ENCODE measurements at places on chromosomes 7 and 10.

- H3K27ac ChIP-seq, result no peak overlapping the region
- H3K4me3 ChIP-seq, result no peak overlapping the region
- no peak for DNase-seq
- no peaks in the 10 kb centered on the region for H3K36me3 ChIP-seq
- H3K27me3 ChIP-seq, result peaks cover 5% of the 10 kb centered on the region
Measured at GRCh38 chr7:69906283-69906995, 308.2 kb downstream of the AUTS2 start.

DNA sequence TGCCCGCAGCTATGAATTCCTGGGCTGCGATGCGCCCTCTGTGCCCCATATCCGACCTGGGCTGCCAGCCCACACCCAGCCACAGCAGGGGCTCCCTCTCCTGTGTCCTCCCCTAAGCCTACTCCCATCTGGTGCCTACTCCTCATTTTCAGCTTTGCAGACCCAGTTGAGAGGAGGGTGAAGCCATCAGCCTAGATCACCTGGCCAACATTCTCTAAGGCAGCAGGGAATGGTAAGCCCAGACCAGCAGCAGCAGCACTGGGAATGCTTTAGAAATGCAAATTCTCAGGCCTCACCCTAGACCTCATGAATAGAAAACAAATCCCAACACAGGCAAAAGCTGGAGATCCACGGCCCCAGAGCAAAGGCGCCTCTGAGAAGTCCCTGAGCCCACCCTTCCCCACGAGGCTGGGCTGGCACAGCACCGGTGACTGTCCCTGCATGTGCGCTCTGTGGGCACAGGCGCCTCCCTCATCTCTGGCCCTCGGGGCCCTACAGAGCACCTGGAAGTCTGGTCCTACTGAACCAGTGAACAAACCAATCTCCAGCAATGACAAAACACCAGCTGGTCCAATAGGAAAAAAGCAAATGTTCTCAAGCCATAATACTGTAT lies 161.4 kb downstream of the GFRA1 start:
- DNase-seq, result no peak
- H3K27ac ChIP-seq, result no peak overlapping the region
- H3K4me3 ChIP-seq, result no peak overlapping the region
- no peaks in the 10 kb centered on the region for H3K27me3 ChIP-seq

GRCh38 chr7:155988416-155988815 lies 176.2 kb upstream of the SHH start:
- no peak overlapping the region for H3K27ac ChIP-seq
- H3K4me1 ChIP-seq, result peaks cover 14% of the 10 kb centered on the region
- DNase-seq, result no peak
- H3K4me3 ChIP-seq, result no peak overlapping the region
- peaks cover 11% of the 10 kb centered on the region for H3K27me3 ChIP-seq

- H3K4me1 ChIP-seq, result no peaks in the 10 kb centered on the region
- no peaks in the 10 kb centered on the region for H3K36me3 ChIP-seq
- H3K4me3 ChIP-seq, result no peak overlapping the region
- no peak overlapping the region for H3K27ac ChIP-seq
- peaks cover 19% of the 10 kb centered on the region for H3K27me3 ChIP-seq
Measured at GRCh38 chr10:44281662-44282061, 103.2 kb downstream of the CXCL12 start.

DNA sequence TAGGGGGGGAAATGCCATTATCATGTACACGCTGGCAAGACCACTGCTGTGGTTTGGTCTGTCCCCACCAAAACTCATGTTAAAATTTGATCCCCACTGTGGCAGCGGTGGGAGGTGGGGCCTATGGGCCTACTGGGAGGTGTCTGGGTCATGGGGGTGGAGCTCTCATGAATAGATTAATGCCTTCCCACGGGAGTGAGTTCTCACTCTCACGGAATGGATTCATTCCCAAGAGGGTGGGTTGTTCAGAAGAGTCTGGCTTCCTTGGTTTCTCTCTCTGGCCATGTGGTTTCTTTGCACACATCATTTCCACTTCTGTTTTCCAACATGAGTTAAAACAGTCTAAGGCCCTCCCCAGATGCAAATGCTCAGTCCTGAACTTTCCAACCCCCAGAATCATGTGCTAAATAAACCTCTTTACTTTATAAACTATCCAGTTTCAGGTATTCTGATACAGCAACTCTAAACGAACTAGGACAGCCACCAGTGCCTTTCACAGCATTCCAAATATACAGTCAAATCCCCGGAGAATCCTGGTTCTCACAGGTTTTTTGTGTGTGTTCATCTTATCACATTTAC lies 44.3 kb downstream of the SMURF1 start:
- peaks cover 42% of the 10 kb centered on the region for H3K36me3 ChIP-seq
- no peak overlapping the region for H3K27ac ChIP-seq
- peaks cover 30% of the 10 kb centered on the region for H3K4me1 ChIP-seq
- H3K27me3 ChIP-seq, result no peaks in the 10 kb centered on the region
- H3K4me3 ChIP-seq, result no peak overlapping the region
- DNase-seq, result no peak

GRCh38 chr10:8951440-8952089 lies 897.1 kb downstream of the GATA3 start:
- H3K27me3 ChIP-seq, result no peaks in the 10 kb centered on the region
- H3K27ac ChIP-seq, result peak overlapping the region; percentile 9
- no peak for DNase-seq
- H3K4me3 ChIP-seq, result no peak overlapping the region

DNA sequence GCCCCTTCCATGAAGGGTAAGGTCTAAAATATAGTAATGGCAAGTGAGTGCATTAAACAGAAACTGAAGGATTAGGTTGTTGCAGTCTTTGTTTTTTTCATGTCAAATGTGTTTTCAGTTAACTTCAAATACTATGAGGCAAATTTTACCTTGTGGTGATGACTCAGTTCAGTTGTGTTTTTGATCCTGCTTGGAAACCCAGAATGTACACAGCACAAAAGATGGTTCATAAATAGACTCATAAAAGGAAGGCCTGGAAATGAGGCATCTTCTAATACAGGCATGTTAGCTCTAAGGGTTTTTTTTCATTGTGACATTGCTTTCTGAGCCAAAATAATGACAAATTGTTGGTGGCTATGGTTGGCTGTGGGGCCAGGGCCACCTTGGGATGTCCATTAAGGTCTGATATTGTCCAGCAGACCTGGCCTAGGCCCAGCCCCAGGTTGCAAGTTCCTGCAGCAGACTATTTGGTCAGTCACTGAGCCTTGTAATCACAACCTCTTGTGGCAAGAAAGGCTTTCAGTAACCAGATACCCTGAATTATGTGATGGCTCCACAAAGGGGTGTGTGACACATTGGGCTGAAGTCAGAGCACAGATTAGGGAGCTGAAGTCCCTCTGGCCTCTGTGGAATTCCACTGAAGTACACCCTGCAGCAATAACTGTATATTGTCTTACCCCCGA lies 69.0 kb upstream of the SAMD8 start:
- H3K27ac ChIP-seq, result no peak overlapping the region
- DNase-seq, result no peak

- H3K4me1 ChIP-seq, result peaks cover 5% of the 10 kb centered on the region
- no peak for DNase-seq
- no peaks in the 10 kb centered on the region for H3K36me3 ChIP-seq
- peaks cover 52% of the 10 kb centered on the region for H3K27me3 ChIP-seq
- H3K4me3 ChIP-seq, result no peak overlapping the region
Measured at GRCh38 chr7:128266883-128267594, 26.0 kb downstream of the LEP start.

GRCh38 chr7:44373418-44373740 lies 48.0 kb upstream of the CAMK2B start:
- H3K36me3 ChIP-seq, result no peaks in the 10 kb centered on the region
- H3K4me1 ChIP-seq, result peaks cover 6% of the 10 kb centered on the region
- DNase-seq, result no peak
- no peak overlapping the region for H3K27ac ChIP-seq
- H3K4me3 ChIP-seq, result no peak overlapping the region

- H3K27ac ChIP-seq, result no peak overlapping the region
- peaks cover 12% of the 10 kb centered on the region for H3K4me1 ChIP-seq
- no peaks in the 10 kb centered on the region for H3K36me3 ChIP-seq
- DNase-seq, result no peak
Measured at GRCh38 chr7:128831178-128831993, 1.2 kb downstream of the FLNC start.

DNA sequence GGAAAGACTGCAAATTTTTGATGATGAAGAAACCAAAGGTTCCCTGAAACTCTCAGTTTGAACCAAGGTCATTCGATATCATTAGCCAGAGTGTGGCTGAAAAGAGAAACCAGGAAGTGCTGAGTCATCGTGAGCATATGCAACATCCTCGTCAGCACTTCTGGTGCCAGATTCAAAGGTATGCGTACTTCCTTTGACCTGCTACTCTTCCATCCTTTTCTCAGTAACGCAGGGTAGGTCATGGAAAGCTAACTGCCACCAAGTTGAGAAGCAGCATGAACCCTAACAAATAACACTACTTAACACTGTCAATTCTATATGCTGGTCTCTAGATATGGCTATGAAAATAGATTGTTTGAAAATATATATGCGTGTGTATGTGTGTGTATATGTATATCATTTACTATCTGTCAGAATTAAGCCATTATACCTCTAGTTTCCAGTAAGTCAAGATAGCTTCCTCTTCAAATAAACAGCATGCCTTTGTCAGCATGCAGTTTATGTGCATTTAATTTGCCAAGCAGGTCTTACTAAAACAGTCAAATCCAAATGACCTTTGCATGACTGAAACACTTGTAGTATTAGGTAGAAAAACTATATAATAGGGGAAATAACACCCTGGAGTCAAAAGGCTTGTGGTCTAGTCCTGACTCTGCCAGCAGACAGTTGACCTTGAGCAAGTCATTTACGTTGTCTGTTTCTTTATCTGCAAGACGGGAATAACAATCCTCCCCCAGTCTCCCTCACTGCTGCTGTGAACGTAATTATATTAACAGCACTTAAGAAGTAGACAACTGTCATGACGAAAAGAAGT lies 26.4 kb downstream of the CDK6 start:
- peak; percentile 60 for DNase-seq
- H3K27ac ChIP-seq, result peak overlapping the region; percentile 74
- H3K4me1 ChIP-seq, result peaks cover 51% of the 10 kb centered on the region
- peaks cover 35% of the 10 kb centered on the region for H3K36me3 ChIP-seq
- peak overlapping the region; percentile 40 for H3K4me3 ChIP-seq
- no peaks in the 10 kb centered on the region for H3K27me3 ChIP-seq

- peaks cover 7% of the 10 kb centered on the region for H3K4me1 ChIP-seq
- peaks cover 46% of the 10 kb centered on the region for H3K27me3 ChIP-seq
- H3K27ac ChIP-seq, result no peak overlapping the region
Measured at GRCh38 chr7:70698219-70698832, 433.6 kb upstream of the GALNT17 start.

GRCh38 chr7:151431768-151432311 lies 8.1 kb downstream of the CRYGN start:
- no peaks in the 10 kb centered on the region for H3K36me3 ChIP-seq
- H3K4me3 ChIP-seq, result no peak overlapping the region
- H3K27ac ChIP-seq, result no peak overlapping the region
- no peak for DNase-seq
- H3K27me3 ChIP-seq, result no peaks in the 10 kb centered on the region
- peaks cover 41% of the 10 kb centered on the region for H3K4me1 ChIP-seq

- H3K27ac ChIP-seq, result no peak overlapping the region
- H3K36me3 ChIP-seq, result no peaks in the 10 kb centered on the region
- H3K4me1 ChIP-seq, result no peaks in the 10 kb centered on the region
- no peak for DNase-seq
- peaks cover 19% of the 10 kb centered on the region for H3K27me3 ChIP-seq
Measured at GRCh38 chr10:84088626-84089025, 50.7 kb upstream of the GHITM start.

GRCh38 chr7:90951986-90952954 lies 312.0 kb upstream of the FZD1 start:
- no peak overlapping the region for H3K4me3 ChIP-seq
- no peak overlapping the region for H3K27ac ChIP-seq
- H3K4me1 ChIP-seq, result no peaks in the 10 kb centered on the region
- no peaks in the 10 kb centered on the region for H3K27me3 ChIP-seq
- no peaks in the 10 kb centered on the region for H3K36me3 ChIP-seq
- DNase-seq, result no peak

DNA sequence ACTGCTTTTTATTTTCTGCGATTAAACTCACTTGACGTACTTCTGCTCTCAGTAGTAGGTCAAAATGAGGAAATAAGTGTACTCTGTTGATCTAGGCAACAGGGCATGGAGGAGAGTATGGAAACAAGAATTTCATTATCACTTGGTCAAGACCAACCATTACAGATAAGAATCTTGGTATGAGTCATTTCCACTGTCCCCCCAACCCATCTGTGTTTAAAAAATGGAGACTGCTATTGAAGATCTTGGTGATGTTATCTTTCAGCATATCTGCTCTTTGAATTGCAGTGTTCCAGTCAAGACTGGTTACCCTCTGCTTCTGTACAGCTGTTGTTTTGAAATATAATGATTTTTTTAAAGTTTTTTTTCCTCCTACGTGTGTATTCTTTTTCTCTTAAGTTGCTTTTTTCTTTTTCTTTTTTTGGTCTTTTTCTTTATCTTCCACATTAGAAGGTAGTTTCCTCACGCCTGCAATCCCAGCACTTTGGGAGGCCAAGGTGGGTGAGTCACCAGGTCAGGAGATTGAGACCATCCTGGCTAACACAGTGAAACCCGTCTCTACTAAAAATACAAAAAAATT lies 11.7 kb downstream of the STAM start:
- H3K4me3 ChIP-seq, result no peak overlapping the region
- no peak for DNase-seq
- H3K27ac ChIP-seq, result peak overlapping the region; percentile 64
- peaks cover 71% of the 10 kb centered on the region for H3K36me3 ChIP-seq
- peaks cover 62% of the 10 kb centered on the region for H3K4me1 ChIP-seq
- no peaks in the 10 kb centered on the region for H3K27me3 ChIP-seq

GRCh38 chr7:140390466-140391190 lies 7.7 kb downstream of the SLC37A3 start:
- H3K4me3 ChIP-seq, result no peak overlapping the region
- peaks cover 1% of the 10 kb centered on the region for H3K4me1 ChIP-seq
- H3K36me3 ChIP-seq, result peaks cover 12% of the 10 kb centered on the region
- no peak overlapping the region for H3K27ac ChIP-seq
- DNase-seq, result no peak

- H3K4me1 ChIP-seq, result no peaks in the 10 kb centered on the region
- no peaks in the 10 kb centered on the region for H3K27me3 ChIP-seq
- H3K36me3 ChIP-seq, result no peaks in the 10 kb centered on the region
- no peak for DNase-seq
Measured at GRCh38 chr7:17989546-17989945, 38.1 kb downstream of the PRPS1L1 start.

GRCh38 chr10:113897693-113898618 lies 43.5 kb downstream of the NHLRC2 start:
- H3K4me1 ChIP-seq, result peaks cover 6% of the 10 kb centered on the region
- DNase-seq, result no peak
- no peak overlapping the region for H3K27ac ChIP-seq
- no peak overlapping the region for H3K4me3 ChIP-seq
- no peaks in the 10 kb centered on the region for H3K27me3 ChIP-seq

DNA sequence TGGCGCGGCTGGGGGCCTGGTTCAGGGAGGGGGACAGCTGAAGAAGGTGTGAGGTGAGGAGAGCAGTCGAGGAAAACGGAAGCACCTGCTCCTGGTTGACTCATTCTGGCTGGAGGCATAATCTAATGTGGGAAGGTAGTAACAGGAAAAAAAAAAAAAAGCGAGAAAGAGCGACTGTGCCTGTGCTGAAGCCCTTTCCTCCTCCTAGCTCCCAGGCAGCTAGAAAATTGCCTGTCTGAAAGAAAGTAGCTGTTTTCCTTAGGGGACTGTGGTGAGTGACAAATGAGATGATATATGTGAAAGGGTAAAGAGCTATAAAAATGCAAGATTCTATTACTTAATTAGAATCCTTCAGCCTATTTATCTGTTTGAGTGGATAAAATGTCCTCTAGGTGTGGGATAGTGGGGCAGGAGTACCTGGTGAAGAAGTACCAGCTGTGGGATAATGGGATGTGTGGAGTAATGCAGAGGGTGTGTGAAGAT lies 4.9 kb upstream of the MEST start:
- H3K27ac ChIP-seq, result peak overlapping the region; percentile 50
- DNase-seq, result no peak
- peaks cover 14% of the 10 kb centered on the region for H3K27me3 ChIP-seq
- H3K36me3 ChIP-seq, result peaks cover 3% of the 10 kb centered on the region
